Bronchus fibroblast of lung (primary cell): ENCODE measurements at places on chromosomes 16 and 17. TPM values are rescaled to one million over a fixed set of nuclear protein-coding genes. Genes with fewer than 3 reads are reported as not detected.

KCNH6 gene
- total RNA-seq, result not detected in 2 replicates

KRT24 gene
- not detected in 2 replicates for total RNA-seq

UBALD1 gene
- total RNA-seq, result 8.6 and 11.0 TPM in 2 replicates

P2RX1 gene
- under 0.01 TPM in 1 of 2 replicates, not detected in the other for total RNA-seq

CDRT4 gene
- total RNA-seq, result 0.15 TPM in 1 of 2 replicates, not detected in the other

SEPTIN12 gene
- total RNA-seq, result not detected in 2 replicates

SHPK gene
- 17.3 and 17.5 TPM in 2 replicates for total RNA-seq

SCN4A gene
- under 0.01 and 0.59 TPM in 2 replicates for total RNA-seq

TBC1D3H gene
- total RNA-seq, result not detected in 2 replicates

ENPP7 gene
- total RNA-seq, result not detected in 2 replicates

RNF112 gene
- total RNA-seq, result 2.7 and 2.9 TPM in 2 replicates

CCL3 gene
- total RNA-seq, result not detected in 2 replicates

MPP3 gene
- 4.2 and 4.7 TPM in 2 replicates for total RNA-seq

ZFPM1 gene
- 0.59 and 0.84 TPM in 2 replicates for total RNA-seq

NOTUM gene
- not detected in 2 replicates for total RNA-seq

STX1B gene
- total RNA-seq, result 0.50 and 1.2 TPM in 2 replicates

LSM12 gene
- total RNA-seq, result 43.7 and 45.0 TPM in 2 replicates

FAM171A2 gene
- total RNA-seq, result 6.2 and 7.4 TPM in 2 replicates

P3H4 gene
- 48.6 and 53.4 TPM in 2 replicates for total RNA-seq

PCGF2 gene
- 2.9 and 3.6 TPM in 2 replicates for total RNA-seq

CES5A gene
- not detected in 2 replicates for total RNA-seq

C17orf67 gene
- 1.0 and 1.3 TPM in 2 replicates for total RNA-seq

CLEC3A gene
- total RNA-seq, result not detected in 2 replicates

KRT13 gene
- total RNA-seq, result not detected in 2 replicates

TBC1D3I gene
- under 0.01 TPM in 1 of 2 replicates, not detected in the other for total RNA-seq

SLC5A11 gene
- not detected in 2 replicates for total RNA-seq

CXCL16 gene
- total RNA-seq, result 0.34 and 0.59 TPM in 2 replicates

PITPNM3 gene
- 0.59 and 0.67 TPM in 2 replicates for total RNA-seq

KCTD11 gene
- total RNA-seq, result 7.6 and 7.9 TPM in 2 replicates

RAB37 gene
- total RNA-seq, result 0.67 and 0.89 TPM in 2 replicates

STH gene
- total RNA-seq, result not detected in 2 replicates

ZFP90 gene
- total RNA-seq, result 22.4 and 35.0 TPM in 2 replicates

TOP3A gene
- total RNA-seq, result 24.2 and 25.9 TPM in 2 replicates

NTN1 gene
- under 0.01 TPM in 2 replicates for total RNA-seq

PPP1R27 gene
- total RNA-seq, result not detected in 2 replicates

ARL5C gene
- not detected in 2 replicates for total RNA-seq

CCL11 gene
- not detected in 2 replicates for total RNA-seq

C17orf107 gene
- 2.5 and 4.0 TPM in 2 replicates for total RNA-seq

WIPI1 gene
- total RNA-seq, result 83.9 and 92.6 TPM in 2 replicates

SLC13A2 gene
- total RNA-seq, result not detected in 2 replicates

GPR142 gene
- not detected in 2 replicates for total RNA-seq

SLC4A1 gene
- total RNA-seq, result not detected in 2 replicates

ANKFN1 gene
- not detected in 2 replicates for total RNA-seq

ZNF500 gene
- total RNA-seq, result 7.9 and 8.6 TPM in 2 replicates

FTO gene
- 69.1 and 80.0 TPM in 2 replicates for total RNA-seq

MPV17L gene
- 0.50 and 0.59 TPM in 2 replicates for total RNA-seq

CDK5R1 gene
- 1.6 and 1.8 TPM in 2 replicates for total RNA-seq

KCTD2 gene
- 13.7 and 15.3 TPM in 2 replicates for total RNA-seq

CDH3 gene
- total RNA-seq, result under 0.01 and 0.17 TPM in 2 replicates

CD300LD gene
- total RNA-seq, result not detected in 2 replicates
